ENCODE measurements at places on chromosomes 7 and 10.

- no peak for DNase-seq
These were observed 63.5 kb upstream of the LAMB1 start for GRCh38 chr7:108066486-108066885.

DNA sequence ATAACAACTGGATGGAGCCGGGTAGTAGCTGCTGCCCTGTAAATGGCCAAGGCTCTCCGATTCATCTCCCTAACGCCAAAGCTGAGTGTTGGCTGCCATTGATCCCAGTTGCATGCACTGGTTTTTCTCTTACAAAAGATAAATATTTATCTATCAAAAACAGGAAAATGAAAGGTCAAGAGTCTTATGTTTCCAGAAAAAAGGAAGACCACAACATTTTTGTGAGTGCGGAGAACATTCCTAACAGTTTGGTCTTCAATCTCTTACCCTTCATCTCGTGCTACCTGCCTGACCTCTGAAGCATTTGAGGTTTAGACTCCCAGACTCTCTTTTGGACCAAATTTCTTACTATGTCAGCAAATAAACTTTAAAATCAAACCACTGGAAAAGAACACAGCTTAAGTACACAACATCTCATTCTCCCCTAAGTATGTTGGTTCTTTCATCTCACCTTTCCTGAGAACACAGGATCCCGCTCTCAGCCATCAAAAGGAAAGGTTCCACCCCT is 61.6 kb downstream of the SORBS1 start:
- DNase-seq = no peak

DNA sequence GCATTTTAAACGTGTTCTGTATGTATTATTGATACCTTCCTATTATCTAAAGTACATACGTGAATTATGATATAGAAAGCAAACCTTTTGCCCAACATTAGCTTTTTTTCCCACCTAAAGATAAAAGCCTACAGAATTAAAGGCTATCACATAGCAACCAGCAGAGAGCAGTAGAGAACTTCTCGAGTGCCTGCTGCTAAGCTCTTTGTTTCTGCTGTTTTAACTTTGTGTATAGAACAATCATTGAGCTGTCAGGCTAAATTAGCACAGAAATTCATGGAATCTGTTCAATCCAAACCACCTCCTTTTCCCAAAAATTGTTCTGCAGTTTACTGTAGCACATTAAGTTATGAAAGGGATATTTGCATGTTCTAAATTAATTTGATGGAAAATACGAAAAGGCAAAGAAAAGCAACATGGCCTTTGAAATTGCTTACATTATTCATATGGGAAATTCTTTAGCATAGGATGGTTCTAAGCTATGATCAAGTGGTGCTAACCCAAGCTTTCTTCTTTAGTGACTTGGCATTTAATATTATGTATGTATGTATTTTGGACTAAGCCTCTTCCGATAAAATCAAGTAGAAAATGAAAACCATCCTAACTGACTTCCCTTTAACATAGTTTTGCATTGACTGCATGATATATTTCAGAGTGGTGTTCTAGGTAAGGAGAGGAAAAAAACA is 1288.5 kb downstream of the GATA3 start:
- DNase-seq = no peak

GRCh38 chr7:102974366-102975236 is 61.8 kb downstream of the LRRC17 start:
- no peak for DNase-seq

- DNase-seq = no peak
These were observed 5.2 kb upstream of the HMX2 start for GRCh38 chr10:123142701-123143161.

DNA sequence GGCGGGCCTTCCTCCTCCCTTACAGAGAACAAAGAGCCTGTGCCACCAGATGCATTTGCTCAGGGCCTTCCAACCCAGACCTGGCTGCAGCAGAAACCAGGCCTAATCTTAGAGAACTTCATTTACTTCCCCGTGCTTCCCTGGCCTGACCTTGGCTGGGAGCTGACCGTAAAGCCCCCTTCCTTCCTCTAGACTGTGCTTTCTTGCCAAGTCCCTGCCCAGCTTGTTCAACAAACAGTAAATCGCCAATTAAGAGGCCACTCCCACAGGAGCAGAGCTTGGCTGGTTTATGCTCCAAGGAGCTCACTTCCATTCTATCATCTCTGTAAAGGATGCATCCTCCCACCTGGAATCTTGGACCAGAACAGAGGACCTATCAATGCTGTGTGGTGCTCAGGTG is 110.9 kb downstream of the COL13A1 start:
- DNase-seq = no peak

GRCh38 chr10:48589266-48589665 is 15.6 kb downstream of the ARHGAP22 start:
- no peak for DNase-seq

DNA sequence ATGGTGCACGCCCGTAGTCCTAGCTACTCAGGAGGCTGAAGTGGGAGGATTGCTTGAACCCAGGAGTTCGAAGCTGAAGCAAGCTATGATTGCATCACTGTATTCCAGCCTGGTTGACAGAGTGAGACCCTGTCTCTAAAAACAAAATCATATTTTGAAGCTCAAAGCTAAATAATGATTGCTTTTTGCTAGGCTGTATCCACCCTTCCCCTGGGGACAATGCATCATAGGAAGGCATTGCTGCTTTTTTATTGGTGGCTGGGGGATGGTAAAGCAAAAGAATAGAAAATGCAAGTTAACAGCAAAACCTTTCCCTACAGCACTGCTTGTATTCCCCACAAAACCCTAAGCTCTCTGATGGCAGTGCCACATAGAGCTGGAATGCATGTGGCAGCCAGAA is 107.5 kb upstream of the WAC start:
- no peak for DNase-seq

DNA sequence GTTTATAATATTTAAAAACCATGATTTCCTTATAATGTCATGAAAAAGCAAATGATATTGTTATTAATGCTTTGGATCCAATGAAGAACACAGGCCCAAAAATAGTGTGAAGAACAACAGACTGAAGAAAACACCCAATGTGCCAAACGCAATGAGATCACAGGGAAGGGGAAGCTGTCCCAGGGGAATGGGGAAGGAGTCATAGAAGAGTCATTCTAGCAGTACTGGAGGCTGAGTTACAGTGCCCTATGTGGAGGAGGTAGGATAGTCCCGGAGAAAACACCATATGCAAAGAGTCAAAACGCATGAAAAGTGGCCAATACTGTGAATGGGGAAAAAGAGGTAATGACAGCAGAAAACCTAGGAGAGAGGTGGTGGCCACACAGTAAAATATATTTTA is 50.9 kb downstream of the TPK1 start:
- DNase-seq = no peak
